ENCODE measurements at places on chromosomes 2 and 18.

GRCh38 chr2:196891136-196891535 lies 35.4 kb downstream of the PGAP1 start:
- DNase-seq: no peak

GRCh38 chr2:136127356-136127755 lies 9.4 kb upstream of the CXCR4 start:
- DNase-seq: no peak

GRCh38 chr2:47509250-47509649 lies 106.3 kb downstream of the MSH2 start:
- DNase-seq: no peak

GRCh38 chr2:96315400-96316071 lies 9.6 kb upstream of the ITPRIPL1 start:
- peak; percentile 37 for DNase-seq

DNA sequence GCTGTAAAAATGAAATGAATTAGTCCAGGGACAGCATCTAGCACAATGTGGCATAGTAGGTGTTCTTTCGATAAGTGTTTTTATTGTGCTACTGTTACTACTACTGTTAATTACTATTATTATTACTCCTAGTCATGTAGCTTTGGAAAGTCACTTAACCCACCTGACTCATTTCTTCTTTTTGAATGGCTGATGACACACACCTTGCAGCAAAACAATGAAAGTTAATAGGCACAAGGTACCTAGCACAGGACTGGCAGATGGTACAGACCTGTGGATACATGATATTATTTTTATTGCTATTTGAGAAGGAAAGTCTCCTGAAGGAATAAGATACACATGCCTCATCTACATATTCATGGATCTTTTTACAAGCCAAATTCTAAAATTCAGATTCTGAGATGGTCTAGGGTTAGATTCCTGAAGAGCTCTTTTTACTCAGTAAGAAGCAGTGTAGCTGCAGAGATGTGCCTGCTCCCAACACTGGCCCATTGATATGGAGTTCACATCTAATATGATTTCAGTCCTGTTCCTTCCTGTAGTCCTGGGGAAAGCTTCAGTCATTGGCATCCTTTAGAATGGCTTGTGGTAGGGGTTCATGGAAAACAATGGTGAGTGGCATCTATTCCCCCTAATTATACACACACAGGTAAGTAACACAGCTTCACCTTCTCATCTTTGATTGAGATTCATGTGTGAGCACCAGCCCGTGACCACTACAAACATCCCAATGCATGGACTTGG lies 7.9 kb upstream of the ERMN start:
- no peak for DNase-seq

DNA sequence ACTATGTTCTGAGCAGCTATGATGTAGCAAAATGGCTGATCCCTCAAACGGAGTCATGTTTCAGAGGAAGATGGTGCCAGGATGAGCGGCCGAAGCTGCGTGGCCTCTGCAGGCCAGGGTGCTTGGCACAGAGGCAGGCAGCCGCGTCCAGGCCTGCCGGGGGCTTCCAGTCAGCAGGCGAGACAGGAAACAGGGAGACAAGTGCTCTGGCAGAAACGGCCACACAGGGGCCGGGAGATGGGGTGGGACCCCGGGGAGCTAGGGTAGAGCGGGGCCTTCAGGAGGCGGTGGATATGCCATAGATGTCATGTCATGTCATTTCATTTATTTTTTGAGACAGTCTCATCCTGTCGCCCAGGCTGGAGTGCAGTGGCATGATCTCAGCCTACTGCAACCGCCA lies 50.7 kb downstream of the EIPR1 start:
- no peak for DNase-seq

DNA sequence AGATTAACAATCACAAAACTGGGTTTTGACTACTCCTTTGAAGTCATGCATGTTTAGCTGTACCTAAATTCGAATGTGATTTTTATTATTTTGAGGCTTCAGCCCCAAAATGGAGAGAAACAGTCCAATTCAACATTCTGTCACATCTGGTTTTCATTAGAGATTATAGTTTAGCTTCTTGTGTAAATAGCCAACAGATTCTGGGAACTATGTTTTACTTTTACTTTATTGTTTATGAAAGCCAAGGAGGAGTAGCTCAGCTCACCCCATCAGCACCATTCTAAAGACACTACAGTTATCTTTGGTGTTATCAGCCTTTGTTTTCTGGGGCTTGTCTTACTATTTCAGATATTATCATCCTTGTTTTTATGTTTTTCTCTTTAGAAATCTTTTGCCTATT lies 465.0 kb upstream of the CWC22 start:
- DNase-seq: no peak

DNA sequence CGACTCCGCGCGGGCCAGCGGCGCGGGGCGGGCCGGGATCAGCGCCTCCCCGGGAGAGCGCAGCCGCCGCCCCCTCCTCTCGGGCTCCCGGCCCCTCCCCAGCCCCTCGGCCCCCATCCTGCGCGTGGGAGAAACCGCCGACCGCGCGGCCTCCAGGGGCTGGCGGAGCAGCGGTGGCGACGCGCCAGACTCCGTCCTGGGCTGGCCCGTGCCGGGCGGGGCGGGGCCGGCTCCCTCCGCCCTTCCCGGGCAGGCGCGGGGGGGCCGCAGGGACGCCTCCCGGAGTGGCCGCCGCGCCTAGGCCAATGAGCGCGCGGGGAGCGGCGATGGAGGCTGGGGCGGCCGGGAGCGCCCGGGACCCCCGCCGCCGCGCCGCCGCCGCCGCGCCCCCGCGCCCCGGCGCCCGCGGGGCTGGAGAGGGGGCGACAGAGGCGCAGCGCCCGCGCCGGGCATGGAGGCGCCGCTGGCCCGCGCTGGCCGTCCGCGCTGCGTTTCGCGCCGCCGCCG lies 49.1 kb downstream of the KCNIP3 start:
- peak; percentile 66 for DNase-seq

- no peak for DNase-seq
These were observed 103.1 kb downstream of the SNTG2 start for GRCh38 chr2:1053786-1054185.

DNA sequence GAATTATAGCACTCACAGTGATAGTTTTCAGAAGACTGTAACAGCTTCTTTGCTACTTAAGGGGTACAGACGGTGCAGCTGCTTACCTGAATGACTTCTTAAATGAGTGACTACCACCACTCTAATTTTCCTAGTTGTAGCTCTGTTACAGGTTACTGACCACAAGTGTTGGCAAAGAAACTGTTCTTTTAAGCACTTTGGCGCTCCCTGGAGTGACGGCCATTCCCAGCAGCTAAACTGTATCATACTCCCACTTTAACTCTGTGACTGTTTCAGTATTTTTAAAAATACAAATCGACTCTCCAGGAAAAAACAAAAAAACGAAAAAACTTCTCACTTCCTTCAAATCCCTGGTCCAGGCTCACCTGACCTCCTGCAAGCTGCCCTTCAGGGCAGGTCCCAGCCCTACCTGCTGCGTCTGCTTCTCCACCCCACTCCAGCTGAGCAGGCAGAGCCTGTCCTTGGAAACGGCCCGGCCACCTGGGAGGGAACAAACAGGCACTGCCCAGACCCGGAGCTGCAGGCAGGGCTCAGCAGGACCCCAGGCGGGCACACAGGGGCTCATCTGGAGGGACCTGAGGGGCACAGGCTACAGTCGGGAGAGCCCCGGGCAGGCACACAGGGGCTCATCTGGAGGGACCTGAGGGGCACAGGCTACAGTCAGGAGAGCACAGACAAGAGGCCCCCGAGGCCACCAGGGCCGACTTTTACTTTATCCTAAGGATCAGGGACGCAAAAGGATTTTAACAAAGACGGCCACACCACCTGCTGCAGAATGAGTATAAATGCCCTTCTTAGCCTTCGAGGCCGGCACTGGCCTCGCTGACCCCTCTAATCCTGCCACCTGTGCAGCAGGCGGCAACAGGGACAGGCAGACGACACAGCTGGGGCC lies 24.5 kb downstream of the SLC66A2 start:
- DNase-seq: no peak

- DNase-seq: peak; percentile 59
These were observed 164.3 kb downstream of the BCL2 start for GRCh38 chr18:63155169-63155852.

DNA sequence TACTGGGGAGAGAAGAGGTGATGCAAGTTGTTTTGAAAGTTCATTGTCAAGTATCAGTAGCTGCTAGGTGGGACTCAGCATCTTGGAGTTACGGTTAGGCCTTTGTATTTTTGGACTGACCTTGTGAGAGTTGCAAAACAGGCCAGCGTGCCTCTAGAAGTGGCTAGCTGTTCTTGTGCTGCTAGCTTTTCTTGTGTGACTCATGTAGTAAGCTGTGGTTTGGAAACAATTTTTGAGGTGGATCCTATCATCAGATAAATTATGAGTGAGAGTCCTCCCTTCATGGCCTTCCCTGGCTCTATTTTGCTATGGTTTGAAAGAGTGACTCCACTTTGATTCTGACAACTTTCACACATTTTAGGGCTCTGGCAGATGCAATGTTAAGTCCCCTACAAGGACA lies 409.2 kb upstream of the HS6ST1 start:
- DNase-seq: no peak

DNA sequence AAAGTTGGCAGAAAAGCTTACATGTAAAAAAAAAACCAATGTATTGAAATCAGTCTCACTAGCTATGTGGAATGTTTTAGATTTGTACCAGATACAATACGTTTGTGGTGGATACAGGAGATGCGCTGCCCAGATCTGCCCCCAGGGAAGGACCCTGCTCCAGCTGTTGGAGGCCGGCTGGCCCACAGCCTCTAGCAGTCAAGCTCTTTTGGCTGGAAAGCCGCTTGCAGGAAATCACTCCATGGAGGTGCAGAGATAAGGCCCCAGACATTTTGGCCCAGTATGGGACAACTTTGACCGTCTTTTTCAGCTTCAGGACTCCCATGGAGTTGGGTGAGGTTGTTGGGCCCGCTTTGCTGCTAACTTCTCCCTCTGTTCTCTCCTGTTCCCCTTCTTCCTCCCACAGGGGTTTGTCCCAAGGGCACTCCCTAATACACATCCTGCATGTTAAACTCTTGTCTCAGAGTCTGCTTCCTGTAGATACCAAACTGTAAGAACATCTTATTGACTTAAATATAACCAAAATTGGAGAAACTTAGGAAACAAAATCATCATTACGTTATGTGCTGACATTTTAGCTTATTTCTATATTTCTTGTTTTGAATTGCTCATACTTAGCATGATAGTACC lies 1.7 kb upstream of the QPCT start:
- no peak for DNase-seq

DNA sequence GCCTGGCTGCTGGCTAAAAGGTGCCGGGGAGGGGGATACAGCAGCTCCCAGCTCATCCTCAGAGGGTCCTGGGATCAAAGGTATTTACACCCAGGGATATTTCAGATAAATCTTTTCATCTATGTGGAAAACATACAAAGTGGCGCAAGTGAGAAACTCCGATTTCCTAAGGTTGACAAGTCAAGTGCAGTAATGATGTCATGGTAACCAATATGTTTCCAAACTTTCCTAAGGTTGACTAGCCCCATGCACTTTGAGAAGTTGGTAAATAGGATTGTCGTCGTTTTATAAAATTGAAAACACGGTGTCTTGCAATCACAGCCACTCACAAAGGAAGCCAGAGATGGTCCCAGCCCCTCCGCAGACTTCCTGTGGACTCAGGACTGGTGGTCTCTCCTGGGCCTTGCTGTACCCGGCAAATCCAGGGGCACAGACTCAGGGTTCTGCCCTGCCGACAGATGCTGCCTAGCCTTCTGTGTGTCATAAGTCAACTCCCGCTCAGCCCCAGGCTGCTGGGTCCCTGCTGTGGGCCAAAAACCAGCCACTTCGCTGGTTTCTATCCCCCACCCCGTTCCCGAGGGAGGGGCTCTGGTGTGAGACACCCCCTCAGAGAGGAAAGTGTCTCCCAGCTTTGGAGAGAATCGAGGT lies 111.2 kb upstream of the PPP1CB start:
- no peak for DNase-seq

DNA sequence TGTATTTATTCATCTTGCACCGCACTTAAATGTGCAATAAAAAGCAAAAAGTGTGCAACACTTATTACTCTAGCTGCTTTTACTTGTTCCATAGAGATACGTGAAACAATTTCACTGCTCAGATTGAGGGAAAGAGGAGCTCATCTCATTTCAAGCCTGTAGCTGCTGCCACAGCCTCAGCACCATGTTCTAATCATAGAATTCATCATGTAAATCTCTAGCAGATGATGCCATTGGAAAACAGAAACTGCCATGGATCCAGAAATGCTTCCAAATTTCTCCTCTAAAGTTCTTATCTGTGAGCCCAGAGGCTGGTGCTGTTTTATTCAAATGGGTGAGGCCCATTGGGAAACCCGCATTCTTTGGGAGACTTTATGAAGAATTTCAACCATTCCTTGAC lies 2.0 kb downstream of the CDC42EP3 start:
- no peak for DNase-seq

DNA sequence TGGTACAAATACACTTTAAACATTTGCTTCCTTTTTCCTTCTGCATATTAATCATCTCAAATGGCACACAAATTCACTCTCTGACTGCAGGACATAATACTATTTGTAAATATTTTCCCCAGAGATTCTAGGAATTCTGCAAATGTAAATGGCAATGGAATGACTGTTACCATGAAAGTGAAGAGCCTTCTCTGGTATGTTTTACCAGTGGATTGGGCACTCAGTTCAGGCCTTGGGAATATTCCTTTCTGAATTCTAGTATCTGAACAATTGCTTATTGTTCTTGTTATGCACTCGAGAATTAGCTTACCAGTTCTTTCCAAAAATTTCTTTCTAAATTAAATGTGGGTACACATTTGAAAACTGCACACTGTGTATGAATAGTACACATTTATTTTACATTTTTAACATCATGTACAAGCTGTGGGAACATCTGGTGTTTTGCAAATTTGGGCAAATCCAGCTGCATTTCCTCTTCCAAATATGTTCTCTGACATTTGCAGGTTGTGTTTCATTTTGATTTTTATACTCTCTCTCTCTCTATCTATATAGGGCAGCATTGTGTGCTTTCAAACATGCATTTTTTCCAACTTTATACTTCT lies 289.1 kb downstream of the NBAS start:
- DNase-seq: no peak

DNA sequence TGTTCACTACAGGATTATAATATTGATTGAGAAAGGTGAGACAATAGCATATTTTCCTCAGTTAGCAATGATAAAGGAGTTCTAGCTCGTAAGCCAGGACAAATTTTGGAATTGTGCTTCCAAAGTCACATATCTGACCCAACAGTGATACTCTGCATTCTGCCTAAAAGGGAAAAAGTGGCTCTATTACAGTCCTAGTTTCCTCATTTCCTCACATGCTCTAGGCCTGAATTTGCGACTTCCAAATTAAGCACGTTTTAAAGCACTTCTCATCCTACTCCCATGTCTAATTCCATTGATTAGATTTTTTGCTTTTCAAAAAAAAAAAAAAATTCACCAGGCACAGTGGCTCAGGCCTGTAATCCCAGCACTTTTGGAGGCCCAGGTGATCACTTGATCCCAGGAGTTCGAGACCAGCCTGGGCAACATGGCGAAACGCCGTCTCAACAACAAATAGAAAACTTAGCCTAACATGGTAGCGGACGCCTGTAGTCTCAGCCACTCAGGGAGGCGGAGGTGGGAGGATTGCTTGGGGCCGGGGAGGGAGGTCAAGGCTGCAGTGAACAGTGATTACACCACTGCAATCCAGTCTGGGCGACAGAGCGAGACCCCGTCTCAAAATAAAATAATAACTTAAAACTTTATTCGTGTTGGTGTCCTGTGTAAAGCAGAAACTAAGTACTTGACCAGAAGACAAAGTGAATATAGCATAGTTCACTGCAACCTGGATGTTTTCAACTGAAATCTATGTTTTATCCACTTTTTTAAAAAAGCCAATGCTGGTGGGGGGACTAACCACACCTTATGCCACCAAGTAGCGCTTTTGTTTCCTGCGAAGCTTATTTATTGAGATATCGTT lies 1.5 kb downstream of the ESCO1 start:
- no peak for DNase-seq
